ENCODE measurements at places on chromosomes 3 and 15.

DNA sequence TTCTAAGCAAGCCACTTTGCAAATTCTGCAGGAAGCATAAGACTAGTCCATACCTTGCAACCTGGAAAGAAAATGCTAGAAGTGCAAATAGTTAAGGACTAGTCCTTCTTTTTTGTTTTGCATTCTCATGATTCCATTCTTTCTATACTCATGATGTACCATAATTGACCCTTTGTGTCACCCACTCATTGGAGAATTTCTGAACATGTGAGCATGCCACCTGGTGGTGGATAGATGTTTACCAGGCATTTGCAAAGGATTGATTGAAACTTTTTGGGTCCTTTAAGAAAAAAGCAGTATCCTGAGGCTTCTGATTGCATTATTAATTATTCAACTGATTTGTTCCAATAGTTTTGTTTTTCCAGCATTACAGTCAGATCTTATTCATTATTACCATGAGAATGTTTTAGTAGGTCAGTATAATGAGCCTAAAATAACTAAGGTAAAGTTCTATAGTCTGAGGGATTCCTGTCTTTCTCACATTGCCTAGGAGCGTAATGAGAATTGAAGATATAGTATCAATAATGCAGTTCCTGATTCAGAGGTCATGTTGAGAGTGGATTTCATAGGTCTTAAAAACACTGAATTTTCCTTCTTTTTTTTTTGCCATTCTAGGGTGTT lies 20.2 kb upstream of the DIPK2A start:
- DNase-seq = peak; percentile 27

GRCh38 chr3:149016669-149017541 lies 25.6 kb downstream of the GYG1 start:
- DNase-seq = no peak

DNA sequence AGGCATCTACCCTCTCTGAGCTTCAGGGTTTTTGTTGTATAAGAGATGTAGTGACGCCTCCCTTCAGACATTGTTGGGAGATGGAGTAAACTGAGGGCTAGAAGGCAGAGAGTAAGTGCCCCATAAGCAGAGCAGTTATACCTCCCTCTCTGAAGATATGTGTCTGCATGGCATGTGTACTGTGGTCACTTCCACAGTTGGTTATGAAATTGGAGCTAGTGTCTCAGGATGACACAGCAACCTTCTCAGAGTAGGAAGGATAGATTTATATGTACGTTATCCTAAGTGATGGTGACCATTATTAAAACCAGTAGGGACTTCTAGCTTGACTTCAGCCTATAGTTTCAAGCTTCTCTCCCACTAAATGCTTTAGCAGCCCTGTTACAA lies 17.9 kb downstream of the PXK start:
- no peak for DNase-seq

DNA sequence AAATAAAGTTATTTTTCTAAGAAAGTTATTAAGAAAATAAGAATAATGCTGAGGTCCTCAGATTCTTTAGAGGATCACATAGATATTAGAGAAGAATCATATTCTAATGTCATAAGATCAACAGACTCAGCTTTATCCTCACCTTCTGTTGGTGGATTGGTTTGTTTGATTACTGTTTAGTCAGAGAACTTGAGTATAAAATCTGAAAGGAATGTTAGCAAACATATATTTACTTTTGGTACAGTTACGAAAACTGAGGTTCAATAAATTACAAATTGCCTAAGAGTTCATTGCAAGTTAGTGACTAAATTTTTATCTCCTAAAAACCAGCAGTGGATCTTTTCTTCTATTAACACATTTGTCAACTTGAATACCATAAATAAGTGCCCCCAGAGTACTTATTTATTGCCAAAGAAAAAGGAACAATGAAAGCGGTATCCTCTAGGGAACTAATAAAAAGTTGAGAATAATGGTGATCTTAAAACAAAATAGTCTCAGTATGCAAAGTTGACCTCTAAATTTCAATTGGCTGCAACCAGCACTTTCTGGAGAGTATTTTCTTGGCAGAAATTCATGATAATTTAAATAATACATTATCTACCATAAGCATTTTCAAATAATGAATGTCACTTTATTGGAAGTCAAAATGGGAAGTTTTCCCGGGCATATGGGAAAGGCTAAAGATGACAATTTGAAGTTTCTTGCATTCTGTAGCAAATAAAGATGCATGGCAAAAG lies 296.8 kb downstream of the OTOL1 start:
- no peak for DNase-seq

DNA sequence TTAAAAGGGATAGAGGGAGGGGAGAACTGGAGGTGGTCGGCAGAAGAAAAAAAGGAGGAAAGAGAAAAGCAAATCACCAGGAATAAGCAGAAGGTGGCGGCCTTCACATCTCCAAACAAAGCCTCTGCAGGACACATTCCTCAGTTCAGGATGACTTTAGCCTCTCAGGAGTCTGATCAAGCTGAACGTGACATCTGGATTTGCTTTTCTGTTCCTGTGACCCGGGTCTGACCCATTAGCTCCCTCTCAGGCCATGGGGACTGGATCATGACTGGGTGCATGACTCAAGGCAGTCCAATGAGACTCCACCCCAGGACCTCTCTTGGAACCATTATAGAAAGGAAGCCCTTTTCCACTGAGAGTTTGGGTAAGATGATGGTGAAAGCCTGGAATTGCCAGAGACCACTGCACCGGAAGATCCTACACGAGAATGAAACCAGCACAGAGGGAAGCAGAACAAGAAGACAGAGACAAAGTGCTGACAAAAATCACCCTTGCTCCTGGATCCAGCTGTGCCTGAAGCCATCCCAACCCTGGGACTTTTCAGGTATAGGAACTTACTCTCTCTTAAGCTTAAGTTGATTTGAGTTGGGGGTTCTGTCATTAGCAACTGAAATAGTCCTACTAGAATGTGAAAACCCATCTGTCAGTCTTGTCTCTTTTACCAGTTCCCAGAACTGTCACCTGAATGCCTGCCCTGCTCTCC lies 45.4 kb upstream of the RAD18 start:
- DNase-seq = no peak

DNA sequence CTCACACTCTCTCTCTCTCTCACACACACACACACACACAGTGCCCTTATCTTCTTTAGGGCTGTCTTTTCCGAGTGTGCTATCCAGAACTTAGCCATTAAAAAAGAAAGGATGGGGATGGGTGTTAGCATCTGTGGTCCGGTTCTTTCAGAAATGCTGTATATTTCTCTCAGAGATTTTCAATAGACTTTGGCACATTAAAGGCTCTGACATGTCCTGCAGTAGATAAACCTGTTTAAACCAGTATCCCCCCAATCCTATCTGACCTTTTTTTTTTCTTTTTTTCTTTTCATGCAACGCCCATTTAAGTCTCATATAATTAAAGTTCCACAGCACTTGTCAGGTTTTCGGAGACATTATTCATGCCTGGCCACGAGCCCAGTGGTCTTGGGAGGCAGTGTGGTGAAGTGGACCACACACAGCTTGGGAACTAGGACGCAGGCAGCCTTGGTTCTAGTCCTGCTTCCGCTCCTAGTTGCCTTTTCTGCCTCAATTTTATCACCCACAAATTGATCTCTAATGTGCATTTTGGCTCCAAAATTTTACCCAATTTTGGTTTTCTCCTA lies 13.3 kb downstream of the CAV3 start:
- no peak for DNase-seq

DNA sequence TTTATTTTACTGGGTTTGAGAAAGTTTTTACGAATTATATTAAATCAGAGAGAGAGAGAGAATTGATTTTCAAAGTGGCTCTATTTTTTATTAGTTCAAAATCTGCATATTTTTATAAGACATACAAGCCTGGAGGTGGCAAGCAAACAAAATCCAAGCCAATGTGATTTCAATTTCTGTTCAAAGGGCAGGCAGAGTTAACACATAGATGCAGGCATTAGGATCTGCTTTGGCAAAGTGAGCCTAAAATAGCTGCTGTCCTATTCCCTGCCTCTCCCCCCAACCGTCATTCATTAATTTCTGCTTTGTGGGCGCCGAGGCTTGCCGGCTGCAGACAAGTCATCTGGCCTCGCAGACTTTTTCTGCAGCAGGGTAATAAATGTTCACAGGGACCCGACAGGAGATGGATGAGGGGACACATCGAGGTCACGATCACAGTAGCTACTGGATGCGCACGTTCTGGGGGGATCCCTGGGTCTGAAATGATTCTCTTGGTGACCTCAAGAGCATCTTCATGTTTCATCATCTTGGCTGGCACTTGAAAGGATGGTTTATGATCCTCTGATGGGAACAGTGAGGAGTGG lies 123.9 kb upstream of the SLC6A11 start:
- DNase-seq = no peak

GRCh38 chr3:64892671-64893309 lies 205.0 kb upstream of the ADAMTS9 start:
- no peak for DNase-seq

- no peak for DNase-seq
Measured at GRCh38 chr3:192122832-192123594, 604.3 kb downstream of the FGF12 start.

GRCh38 chr15:78212008-78212407 lies 22.4 kb downstream of the ACSBG1 start:
- DNase-seq = no peak

- DNase-seq = no peak
Measured at GRCh38 chr3:194046995-194047645, 88.8 kb upstream of the HES1 start.

DNA sequence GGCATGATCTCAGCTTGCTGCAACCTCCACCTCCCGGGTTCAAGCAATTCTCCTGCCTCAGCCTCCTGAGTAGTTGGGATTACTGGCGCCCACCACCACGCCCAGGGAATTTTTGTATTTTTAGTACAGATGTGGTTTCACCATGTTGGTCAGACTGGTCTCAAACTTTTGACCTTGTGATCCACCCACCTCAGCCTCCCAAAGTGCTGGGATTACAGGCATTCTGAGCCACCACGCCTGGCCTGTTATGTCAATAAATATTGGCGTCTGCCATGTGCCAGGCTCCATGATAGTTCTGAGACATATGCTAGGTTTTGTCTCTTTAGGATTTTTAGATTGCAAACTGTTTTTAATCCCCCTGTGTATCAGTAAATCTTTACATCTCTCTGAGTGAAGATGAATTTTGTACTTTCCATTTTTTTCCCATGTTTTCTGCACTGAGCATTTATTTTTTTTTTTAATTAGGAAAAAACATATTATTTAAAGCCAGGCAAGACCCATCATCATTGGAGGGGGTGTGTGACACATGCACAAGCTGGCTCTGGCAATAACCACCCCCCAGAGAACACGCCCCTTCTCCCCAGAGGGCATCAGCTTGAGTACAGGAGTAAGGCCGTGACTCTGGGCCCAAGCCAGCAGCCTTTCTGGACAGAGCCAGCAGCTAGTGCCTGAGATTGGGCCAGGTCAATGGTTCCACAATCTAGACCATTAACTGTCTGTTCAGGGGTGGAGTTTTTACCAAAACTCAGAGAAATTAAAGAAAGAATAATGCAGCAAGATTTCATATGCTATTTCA lies 51.0 kb upstream of the ATP1B3 start:
- no peak for DNase-seq

DNA sequence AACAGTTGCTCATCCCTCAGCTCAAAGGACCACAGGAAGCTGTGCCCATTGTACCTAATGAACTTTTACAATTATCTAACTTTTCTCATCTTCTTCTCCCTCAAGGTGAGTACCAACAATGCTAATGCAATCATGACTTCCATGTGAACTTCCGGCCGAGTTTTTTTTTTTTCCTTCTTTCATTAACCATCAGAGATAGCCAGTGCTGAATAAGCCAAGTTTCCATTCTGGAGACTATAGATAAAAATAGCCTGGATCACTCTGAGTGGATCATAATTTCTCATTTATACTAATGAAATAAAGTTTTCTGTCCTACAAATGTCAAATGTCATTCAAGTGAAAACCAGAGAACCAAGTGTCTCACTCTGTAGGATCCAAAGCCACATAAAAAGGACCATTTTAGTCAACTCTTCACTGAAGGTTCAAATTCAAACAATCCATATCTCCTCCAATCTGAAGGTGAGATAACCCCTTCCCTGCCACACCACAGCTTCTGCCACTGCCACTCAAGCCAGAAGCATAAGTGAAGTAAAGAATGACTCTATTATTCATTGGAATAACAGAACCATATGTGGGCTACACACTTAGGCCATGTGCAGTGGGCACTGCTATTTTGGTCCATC lies 5.5 kb downstream of the SUMF1 start:
- no peak for DNase-seq

DNA sequence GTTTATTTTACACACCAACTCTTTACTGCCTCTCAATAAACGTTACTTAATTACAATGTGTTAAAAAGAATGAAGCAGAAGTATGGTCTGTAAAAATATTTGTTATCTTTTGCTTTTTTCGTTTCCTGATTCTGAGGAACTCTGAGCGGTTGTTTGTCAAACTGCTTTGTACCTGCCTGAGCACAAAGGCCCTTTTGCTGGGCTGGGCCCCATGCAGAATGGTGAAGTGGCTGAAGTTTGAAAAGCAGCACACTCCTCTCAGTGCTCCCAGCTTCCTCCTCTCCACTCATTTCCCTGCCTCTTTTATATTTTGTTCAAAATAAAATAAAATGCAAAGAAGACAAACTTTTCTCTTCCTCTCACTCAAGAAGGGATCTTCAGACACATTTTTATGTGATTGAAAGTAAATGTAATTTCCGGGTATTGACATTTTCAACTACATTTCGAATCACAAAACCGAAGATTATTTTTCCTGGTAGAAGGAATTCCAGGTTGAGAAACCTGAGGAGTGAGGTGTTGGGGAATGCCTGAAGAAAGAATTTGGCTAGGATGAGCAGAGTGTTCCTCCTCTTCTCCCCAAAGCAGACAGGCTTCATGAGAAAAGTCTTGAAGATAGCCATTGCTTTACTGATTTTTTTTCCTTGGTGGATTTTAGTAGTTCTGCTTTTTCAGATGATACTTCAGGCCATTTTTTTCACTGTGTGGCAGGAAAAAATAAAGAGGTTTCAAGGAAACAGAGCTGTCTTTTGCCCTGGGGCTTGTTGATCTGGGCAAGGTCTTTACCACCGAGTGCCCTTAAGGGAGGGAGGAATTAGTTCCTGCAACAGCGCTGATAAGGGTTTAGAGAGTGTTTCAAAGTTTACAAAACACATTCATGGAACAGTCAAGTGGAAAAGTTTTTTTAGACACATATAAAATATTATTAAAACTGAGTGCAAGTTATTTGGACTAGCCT lies 229.8 kb downstream of the NFKBIZ start:
- DNase-seq = no peak

- DNase-seq = no peak
Measured at GRCh38 chr3:47082519-47082918, 81.4 kb downstream of the SETD2 start.

GRCh38 chr15:69825941-69826818 lies 271.5 kb downstream of the TLE3 start:
- DNase-seq = no peak

GRCh38 chr15:32802286-32802936 lies 84.6 kb downstream of the GREM1 start:
- no peak for DNase-seq
